ENCODE measurements at places on chromosomes 5 and 9. TPM values are rescaled to one million over a fixed set of nuclear protein-coding genes. Genes with fewer than 3 reads are reported as not detected.

Gene EXOSC3
- 35.8 TPM for total RNA-seq

Gene PROB1
- 1.2 TPM for total RNA-seq

Gene NRARP
- 23.3 TPM for total RNA-seq

Gene CLTA
- total RNA-seq, result 263 TPM

Gene CDO1
- total RNA-seq, result 2.0 TPM

Gene CTNNA1
- 586 TPM for total RNA-seq

Gene PCDHGA12
- 4.8 TPM for total RNA-seq

Gene PCDHGA4
- total RNA-seq, result 5.0 TPM

Gene MYMK
- not detected for total RNA-seq

Gene RANBP3L
- total RNA-seq, result not detected

Gene KDM4C
- 27.8 TPM for total RNA-seq

Gene SLC6A7
- not detected for total RNA-seq

Gene WDR5
- 20.1 TPM for total RNA-seq

Gene TRIM7
- total RNA-seq, result 12.8 TPM

Gene IARS1
- total RNA-seq, result 234 TPM

Gene DNM1
- total RNA-seq, result 2.9 TPM

Gene FBP1
- 0.38 TPM for total RNA-seq

Gene SVEP1
- total RNA-seq, result 0.66 TPM

Gene DMRT2
- not detected for total RNA-seq

Gene DIRAS2
- total RNA-seq, result not detected

Gene TMEM215
- total RNA-seq, result not detected

Gene MARCOL
- not detected for total RNA-seq

Gene GFI1B
- total RNA-seq, result not detected

Gene PCDHGA11
- 10.1 TPM for total RNA-seq

Gene PPIC
- 54.5 TPM for total RNA-seq

Gene SLC1A1
- 12.2 TPM for total RNA-seq

Gene RGS7BP
- total RNA-seq, result 3.1 TPM

Gene TBC1D2
- 3.1 TPM for total RNA-seq

Gene ANKRD34B
- total RNA-seq, result not detected

Gene GAS1
- 1.2 TPM for total RNA-seq

Gene CDC20B
- total RNA-seq, result not detected

Gene NUTM2G
- not detected for total RNA-seq

Gene SPOCK1
- total RNA-seq, result 423 TPM

Gene SSBP2
- total RNA-seq, result 7.3 TPM

Gene PLAC8L1
- total RNA-seq, result 0.38 TPM

Gene RAD23B
- total RNA-seq, result 76.9 TPM

Gene AHRR
- 9.4 TPM for total RNA-seq

Gene CCL27
- total RNA-seq, result not detected

Gene FOXD4L4
- 0.09 TPM for total RNA-seq

Gene CARD9
- 0.27 TPM for total RNA-seq

Gene HIGD2A
- 24.7 TPM for total RNA-seq

Gene ZNF483
- 1.3 TPM for total RNA-seq

Gene CCNO
- total RNA-seq, result 0.09 TPM

Gene C9
- total RNA-seq, result not detected

Gene HAVCR1
- total RNA-seq, result not detected

Gene OLFM1
- total RNA-seq, result 0.56 TPM

Gene GRM6
- total RNA-seq, result not detected

Gene QRFP
- total RNA-seq, result not detected

Gene CDX1
- total RNA-seq, result not detected

Gene LECT2
- total RNA-seq, result not detected

Gene ARL14EPL
- total RNA-seq, result not detected

Gene ENTREP1
- 1.3 TPM for total RNA-seq

Gene SPATA31A3
- not detected for total RNA-seq

Gene MCC
- total RNA-seq, result 74.6 TPM

Gene GRIN3A
- total RNA-seq, result not detected
